Thyroid gland (tissue), 4 donors: ENCODE measurements at places on chromosomes 13 and 19.

DNA sequence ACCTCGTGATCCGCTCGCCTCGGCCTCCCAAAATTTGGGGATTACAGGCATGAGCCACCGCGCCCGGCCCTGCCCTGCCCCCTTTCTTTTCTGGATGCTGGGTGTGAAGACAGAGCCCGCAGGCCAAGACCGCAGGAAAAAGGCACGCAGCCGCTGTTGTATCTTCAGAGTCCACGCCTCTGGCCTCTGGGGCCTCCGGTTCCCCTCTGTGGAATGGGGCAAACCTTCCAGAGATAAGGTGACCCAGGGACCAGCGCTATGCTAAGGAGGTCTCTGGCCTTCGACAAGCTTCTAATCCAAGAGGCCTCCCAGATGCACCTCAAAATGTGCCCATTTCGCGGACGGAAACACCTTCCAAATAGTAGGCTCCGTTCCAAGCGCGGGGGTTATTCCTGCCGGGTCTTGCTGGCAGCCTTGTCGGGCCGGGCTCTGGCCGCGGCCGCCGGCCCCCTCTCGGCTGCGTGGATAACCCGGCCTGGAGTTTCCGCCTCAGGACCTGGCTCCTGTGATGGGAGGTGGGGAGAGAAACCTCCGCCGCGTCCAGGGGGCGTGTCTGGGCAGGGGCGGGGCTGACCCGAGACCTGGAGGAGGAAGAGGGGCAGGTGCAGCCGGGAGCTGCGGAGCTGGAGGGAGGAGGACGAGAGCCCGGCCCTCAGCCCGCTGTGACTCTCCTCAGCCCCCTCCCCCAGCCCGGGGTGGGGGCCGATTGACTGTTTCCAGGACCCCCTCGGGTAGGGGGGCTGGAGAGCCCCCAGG lies 13.1 kb downstream of the TJP3 start:
- H3K36me3 ChIP-seq = no peaks in the 10 kb centered on the region
- no peak overlapping the region for H3K27ac ChIP-seq
- DNase-seq = peak; percentile 97
- H3K4me1 ChIP-seq = peaks cover 24% of the 10 kb centered on the region
- peak overlapping the region; percentile 66 for H3K4me3 ChIP-seq

- no peaks in the 10 kb centered on the region for H3K36me3 ChIP-seq
- no peaks in the 10 kb centered on the region for H3K4me1 ChIP-seq
- no peak overlapping the region for H3K4me3 ChIP-seq
- DNase-seq = no peak
- H3K27me3 ChIP-seq = no peaks in the 10 kb centered on the region
These were observed 104.2 kb downstream of the HSPH1 start for GRCh38 chr13:31057403-31058033.

DNA sequence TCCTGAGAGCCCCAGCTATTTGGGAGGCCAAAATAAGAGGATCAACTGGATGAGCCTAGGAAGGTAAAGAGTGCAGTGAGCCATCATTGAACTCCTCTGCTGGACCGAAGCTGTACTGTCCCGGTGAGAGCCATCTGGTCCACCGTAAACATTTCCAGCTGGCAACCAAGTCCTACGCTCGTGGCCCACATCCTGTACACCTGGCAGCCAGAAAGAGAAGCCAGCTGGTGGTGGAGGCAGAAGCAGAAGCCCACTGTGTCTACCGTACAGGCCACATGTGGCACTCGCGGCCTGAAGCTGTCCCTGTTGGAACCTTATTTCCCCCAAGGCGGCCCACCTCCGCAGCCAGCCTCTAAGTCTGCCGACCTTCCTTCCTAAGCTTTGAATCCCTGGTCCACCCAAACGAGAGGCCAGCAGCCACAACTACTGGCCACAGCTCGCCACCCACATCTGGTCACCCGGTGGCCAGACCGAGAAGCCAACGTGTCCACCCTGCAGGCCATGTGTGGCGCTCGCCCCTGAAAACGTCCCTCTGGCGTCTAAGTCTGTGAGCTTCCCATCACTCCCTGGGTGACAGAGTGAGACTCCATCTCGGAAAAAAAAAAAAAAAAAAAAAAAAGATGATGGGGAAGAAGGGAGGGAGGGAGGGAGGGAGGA lies 14.2 kb upstream of the ZNF91 start:
- no peaks in the 10 kb centered on the region for H3K4me1 ChIP-seq
- H3K4me3 ChIP-seq = no peak overlapping the region
- H3K27ac ChIP-seq = no peak overlapping the region
- no peaks in the 10 kb centered on the region for H3K27me3 ChIP-seq

- H3K4me3 ChIP-seq = no peak overlapping the region
- no peaks in the 10 kb centered on the region for H3K4me1 ChIP-seq
These were observed 52.8 kb downstream of the THSD1 start for GRCh38 chr13:52353193-52353592.

DNA sequence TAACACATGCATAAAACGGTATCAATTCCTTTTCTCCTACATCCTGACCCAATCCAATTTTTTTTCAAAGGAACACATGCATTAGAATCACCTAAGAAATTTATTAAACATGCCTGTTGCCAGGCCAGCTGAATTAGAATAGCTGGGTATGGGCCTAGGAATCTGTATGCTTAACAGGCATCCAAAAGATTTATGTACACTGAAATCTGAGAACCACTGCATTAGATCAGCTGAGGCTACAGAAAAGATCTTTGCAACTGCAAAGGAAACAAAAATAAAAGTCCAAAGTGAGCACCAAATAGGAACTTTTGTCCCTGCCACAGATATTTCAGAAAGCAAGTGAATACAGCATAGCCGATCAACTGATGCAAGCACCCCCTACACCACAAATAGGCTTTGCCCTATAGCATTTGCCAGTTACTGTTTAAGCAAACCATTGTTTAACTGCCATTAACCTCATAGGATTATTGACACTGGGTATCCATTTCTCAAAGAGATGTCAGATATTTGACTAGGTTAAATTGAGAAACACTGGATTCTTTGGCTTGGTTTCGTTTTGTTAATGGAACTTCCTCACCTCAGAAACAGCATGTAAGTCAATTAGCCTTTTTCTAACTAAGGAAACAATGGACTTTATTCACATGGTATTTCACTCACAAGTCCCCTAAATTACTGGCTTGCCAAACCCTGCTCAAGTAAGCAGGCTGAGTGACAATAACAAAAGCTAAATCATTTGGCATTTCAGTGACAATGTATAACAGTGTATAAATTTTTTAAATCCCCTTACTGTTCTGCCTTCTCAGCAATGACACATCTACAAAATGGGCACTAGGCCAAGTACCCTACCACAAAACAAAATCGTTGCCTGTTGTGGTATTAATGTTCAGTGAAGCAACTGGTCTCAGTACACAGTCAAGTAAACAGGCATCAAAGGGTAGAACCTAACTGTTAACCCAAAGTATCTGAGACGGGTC lies 67.8 kb downstream of the SUCLA2 start:
- H3K4me3 ChIP-seq = no peak overlapping the region
- no peaks in the 10 kb centered on the region for H3K36me3 ChIP-seq
- no peak overlapping the region for H3K27ac ChIP-seq
- H3K4me1 ChIP-seq = no peaks in the 10 kb centered on the region

DNA sequence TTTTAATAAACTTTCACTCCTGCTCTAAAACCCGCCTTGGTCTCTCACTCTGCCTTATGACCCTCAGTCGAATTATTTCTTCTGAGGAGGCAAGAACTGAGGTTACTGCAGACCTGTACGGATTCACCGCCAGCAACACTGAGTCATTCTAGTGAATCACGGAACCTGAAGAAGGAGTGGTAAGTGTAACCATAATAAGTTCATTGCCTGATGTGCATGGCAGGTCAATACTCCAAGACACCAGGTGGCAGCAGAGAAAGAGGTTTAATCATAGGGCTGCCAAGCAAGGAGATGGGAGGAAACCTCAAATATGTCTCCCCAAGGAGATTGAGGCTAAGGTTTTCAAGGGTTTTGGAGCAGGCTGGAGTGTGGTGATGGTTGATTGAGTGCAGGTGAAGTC lies 204.3 kb upstream of the IPO5 start:
- H3K27me3 ChIP-seq = no peaks in the 10 kb centered on the region
- DNase-seq = no peak
- no peaks in the 10 kb centered on the region for H3K36me3 ChIP-seq
- no peak overlapping the region for H3K4me3 ChIP-seq
- H3K4me1 ChIP-seq = no peaks in the 10 kb centered on the region

GRCh38 chr13:29103065-29103800 lies 283.1 kb downstream of the MTUS2 start:
- no peaks in the 10 kb centered on the region for H3K4me1 ChIP-seq
- H3K27ac ChIP-seq = no peak overlapping the region
- H3K27me3 ChIP-seq = no peaks in the 10 kb centered on the region
- H3K36me3 ChIP-seq = no peaks in the 10 kb centered on the region

DNA sequence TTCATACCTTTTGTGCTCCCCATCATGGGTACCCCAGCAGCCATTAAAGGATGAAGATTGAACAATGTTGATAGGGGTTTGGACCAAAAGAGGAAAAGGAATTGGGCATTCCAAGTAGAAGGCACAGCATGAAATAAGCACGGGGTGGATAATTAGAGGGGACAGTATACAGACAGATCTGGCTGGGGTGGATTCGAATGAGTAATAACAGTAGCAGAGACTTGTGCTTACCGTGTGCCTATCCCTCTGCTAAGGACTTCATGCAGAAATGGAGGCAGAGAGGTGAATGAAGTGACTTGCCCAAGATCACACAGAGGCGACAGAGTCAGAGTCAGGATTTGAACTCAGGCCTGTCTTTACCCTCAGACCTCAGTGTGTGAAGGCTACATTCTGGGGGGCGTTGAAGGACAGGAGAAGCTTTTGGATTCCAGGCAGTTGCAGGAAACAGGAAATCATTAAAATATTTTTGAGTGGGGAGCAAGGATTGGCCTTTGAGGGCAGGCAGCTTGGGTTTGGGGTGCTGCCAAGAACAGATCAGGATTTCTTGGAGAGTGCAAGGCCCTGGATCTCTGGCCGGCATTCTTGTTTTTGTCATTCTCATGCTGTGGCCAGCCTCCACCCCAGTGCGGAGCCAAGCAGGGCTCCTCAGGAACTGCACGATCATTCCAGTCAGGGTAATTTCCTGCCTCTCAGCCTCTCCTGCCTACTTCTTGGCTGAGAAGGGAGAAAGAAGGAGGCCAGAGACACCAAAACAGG lies 18.7 kb downstream of the PAF1 start:
- H3K27ac ChIP-seq = peak overlapping the region; percentile 93
- no peak overlapping the region for H3K4me3 ChIP-seq
- H3K27me3 ChIP-seq = no peaks in the 10 kb centered on the region
- peaks cover 45% of the 10 kb centered on the region for H3K36me3 ChIP-seq

- no peaks in the 10 kb centered on the region for H3K4me1 ChIP-seq
- H3K4me3 ChIP-seq = no peak within 1 kb of the TSS
- no peaks in the 10 kb centered on the region for H3K27me3 ChIP-seq
- H3K27ac ChIP-seq = no peak within 1 kb of the TSS
- H3K36me3 ChIP-seq = no peaks in the 10 kb centered on the region
These were observed at the start of gene NANOS2 for GRCh38 chr19:45913874-45914830. NANOS2 (minus strand) TSS chr19:45914778; CDS start chr19:45914693, 85 bp downstream.

DNA sequence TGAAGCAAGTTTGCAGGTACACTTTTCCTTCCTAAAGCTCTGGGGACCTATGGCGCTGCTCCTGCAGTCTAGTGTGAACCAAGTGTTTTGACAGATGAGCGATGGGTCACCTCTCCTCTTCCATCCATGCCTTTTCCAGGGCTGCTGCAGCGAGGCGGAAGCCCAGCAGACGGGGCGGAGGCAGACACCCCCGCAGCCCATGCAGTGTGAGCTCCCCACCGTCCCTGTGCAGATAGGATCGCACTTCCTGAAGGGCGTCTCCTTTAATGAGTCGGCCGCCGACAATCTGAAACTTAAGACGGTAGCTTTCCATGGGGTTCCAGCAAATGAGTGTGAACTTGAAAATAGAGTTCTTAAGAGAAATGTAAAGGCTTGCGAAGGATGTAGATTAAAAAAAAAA lies 37.1 kb upstream of the GPI start:
- H3K36me3 ChIP-seq = peaks cover 37% of the 10 kb centered on the region
- DNase-seq = no peak
- H3K4me1 ChIP-seq = no peaks in the 10 kb centered on the region
- no peaks in the 10 kb centered on the region for H3K27me3 ChIP-seq
- H3K27ac ChIP-seq = no peak overlapping the region

- H3K4me1 ChIP-seq = no peaks in the 10 kb centered on the region
- DNase-seq = no peak
- H3K4me3 ChIP-seq = no peak overlapping the region
These were observed 7.4 kb upstream of the CEBPG start for GRCh38 chr19:33366127-33366526.

DNA sequence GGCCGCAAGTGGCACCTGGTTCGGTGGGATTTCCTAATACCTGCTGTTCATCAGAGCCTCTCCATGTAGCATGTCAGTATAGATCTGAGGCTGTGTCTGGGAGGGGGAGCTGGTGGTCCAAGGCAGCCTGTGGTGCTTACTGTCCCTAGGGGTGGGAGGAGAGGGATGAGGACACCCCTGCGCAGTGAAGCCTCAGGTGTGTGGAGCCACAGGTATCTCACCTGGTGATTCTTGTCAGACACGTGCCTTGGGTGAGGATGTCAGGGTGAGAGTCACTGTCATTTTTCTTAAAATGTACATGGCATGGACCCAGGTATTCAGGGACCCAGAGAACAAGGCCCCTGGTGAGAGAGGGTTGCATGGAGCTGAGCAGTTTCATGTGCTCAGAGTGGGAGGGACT lies 11.7 kb downstream of the CEACAM4 start:
- DNase-seq = no peak
- no peak overlapping the region for H3K4me3 ChIP-seq
- H3K27ac ChIP-seq = no peak overlapping the region
- no peaks in the 10 kb centered on the region for H3K4me1 ChIP-seq

- H3K4me1 ChIP-seq = no peaks in the 10 kb centered on the region
- H3K27me3 ChIP-seq = no peaks in the 10 kb centered on the region
- no peak overlapping the region for H3K27ac ChIP-seq
- DNase-seq = no peak
- no peaks in the 10 kb centered on the region for H3K36me3 ChIP-seq
- no peak overlapping the region for H3K4me3 ChIP-seq
These were observed 297.5 kb downstream of the ENOX1 start for GRCh38 chr13:43489233-43489632.

DNA sequence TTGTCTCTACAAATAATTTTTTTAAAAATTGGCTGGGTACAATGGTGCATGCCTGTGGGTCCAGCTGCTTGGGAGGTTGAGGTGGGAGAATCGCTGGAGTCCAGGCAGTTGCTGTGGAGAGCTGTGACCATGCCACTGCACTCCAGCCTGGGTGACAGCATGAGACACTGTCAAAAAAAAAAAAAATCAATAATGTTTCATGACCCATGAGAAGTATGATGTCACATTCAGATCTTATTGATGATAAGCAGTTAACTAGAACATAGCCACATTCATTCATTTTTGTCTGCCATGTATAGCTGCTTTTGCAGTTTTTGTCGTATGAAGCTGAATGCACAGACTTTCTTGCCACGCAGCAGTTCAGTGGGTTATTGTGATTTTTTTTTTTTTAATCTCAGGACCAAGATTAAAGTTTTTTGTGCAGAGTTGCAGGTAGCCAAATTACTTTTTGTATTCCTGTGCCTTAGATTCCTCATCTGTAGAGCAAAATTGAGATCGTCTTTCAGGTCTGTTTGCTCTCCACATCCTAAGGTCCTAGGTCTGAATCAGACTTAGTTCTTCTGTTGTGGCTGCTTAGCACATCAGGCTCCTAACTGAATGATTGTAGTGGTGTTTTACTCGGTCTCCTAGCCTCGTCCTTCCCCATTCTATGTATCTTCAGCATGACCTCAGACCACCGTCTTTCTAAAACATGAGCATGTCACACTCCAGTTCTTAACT lies 145.2 kb downstream of the GGACT start:
- no peaks in the 10 kb centered on the region for H3K27me3 ChIP-seq
- H3K4me3 ChIP-seq = no peak overlapping the region
- DNase-seq = no peak
- H3K27ac ChIP-seq = no peak overlapping the region

GRCh38 chr19:52221831-52222375 lies 32.1 kb downstream of the PPP2R1A start:
- no peaks in the 10 kb centered on the region for H3K27me3 ChIP-seq
- H3K4me3 ChIP-seq = no peak overlapping the region
- peaks cover 90% of the 10 kb centered on the region for H3K36me3 ChIP-seq
- no peak overlapping the region for H3K27ac ChIP-seq
